ENCODE measurements at places on chromosomes 11 and 22.

- peak; percentile 9 for DNase-seq
Measured at GRCh38 chr11:120058931-120059330, 79.0 kb downstream of the TRIM29 start.

DNA sequence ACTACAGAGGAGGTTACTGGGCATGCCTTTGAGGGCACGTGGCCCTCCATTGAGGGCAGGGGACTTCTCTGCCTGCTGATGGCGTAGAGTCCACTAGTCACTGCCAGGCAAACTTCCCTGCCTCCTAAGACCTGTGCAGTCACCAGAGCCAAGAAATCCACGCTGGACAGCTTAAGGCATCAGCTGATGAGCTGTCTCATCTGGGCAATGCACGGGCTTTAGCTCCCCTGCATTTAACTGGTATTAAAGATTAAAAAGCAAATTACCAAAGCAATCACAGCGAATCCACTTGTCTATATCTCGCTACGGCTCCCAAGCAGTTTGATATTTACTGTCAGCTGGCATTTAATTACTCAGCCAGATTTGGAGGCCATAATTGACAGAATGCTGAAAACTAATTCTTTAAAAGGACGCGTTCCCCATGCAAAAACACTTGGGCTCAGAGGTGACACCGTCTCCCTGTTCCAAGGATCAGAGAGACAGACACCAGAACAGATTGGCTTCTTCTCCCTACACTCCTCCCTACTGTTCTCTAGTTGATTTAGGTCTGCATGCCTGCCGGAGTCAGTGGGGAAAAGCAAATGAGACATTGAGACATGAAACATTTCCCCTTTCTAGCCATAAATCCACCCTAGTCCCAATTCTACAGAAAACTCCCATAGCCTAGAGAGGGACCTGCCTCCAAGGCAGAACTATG, 68.5 kb downstream of the SPATA19 start:
- no peak for DNase-seq

GRCh38 chr22:47161631-47162030, 399.2 kb downstream of the TBC1D22A start:
- no peak for DNase-seq

DNA sequence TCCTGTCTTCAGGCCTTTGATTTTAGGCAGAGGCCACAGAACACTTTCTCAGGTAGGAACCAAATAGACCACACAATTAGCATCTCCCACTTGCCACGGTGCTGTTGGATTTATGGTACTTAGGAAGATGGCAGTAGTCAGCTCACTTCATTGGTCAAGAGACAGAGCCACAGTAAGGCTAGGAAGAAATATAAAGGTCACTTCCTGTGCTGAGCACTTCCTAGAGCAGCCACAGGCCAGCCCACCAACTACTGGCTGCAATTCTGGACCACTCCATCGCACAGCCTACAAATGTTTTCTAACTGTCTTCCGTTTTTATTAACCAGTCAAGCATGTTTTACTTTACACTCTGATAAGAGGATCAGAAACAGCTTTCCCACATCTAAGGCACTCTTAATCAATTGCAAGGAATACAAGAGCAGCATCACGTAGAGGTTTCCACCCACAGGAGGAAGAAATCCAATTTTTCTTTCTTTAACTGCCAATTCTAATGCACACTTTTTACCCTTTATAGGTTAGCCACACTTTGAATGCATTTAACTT, 54.7 kb downstream of the ABTB2 start:
- DNase-seq: no peak

DNA sequence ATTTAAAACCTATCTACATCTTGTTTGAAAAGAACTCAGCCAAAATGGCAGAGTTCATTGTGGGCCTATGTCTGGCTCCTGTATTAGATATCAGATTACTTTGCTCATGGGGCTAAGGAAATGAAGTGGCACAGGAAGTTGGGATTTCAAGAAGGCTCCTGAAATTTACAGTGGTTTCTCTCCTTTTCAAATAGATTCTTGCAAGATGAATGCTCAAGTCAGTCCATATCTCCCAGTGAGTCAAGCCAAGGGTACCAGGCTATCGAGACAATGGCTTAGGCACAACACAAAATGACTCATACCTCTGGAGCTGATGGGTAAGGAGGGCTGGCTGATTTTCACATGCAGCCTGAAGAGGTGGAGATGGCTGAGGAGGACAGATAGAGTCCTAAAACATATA, 24.1 kb upstream of the APOA1 start:
- DNase-seq: no peak

DNA sequence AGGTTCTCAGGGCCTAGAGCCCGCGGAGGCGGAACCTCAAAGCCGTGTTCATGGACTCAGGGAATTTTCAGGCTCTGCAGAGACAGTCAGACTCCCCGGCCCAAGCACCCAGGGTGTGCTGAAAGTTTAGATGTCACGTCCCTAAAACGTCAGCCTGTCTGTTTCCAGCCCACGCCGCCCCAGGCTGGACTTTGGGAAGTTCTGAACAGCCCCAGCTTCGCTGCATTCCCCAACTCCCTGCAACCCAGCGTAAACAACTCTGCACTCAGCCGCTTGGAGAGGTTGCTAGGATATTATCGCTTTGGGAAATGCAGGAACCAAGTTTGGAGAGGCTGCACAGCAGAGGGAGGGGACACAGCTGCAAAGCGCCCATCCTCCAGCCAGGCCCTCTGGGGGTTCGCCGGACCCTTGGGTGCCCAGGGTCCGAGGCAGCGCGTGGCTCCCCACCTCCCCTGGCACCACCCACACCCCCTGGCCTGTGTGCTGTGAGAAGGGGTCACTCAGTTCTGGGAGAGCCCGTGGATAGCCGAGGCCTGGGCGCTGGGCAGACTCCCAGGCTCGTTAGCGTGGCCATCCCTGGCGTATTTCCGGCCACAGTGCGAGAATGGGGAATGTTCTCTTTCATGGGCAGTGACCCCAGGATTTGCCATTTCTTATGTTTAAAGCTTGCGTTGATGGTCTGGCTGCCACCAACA, 120.5 kb upstream of the FGF3 start:
- DNase-seq: no peak

GRCh38 chr11:72179804-72180396, 12.0 kb upstream of the FOLR1 start:
- DNase-seq: no peak

DNA sequence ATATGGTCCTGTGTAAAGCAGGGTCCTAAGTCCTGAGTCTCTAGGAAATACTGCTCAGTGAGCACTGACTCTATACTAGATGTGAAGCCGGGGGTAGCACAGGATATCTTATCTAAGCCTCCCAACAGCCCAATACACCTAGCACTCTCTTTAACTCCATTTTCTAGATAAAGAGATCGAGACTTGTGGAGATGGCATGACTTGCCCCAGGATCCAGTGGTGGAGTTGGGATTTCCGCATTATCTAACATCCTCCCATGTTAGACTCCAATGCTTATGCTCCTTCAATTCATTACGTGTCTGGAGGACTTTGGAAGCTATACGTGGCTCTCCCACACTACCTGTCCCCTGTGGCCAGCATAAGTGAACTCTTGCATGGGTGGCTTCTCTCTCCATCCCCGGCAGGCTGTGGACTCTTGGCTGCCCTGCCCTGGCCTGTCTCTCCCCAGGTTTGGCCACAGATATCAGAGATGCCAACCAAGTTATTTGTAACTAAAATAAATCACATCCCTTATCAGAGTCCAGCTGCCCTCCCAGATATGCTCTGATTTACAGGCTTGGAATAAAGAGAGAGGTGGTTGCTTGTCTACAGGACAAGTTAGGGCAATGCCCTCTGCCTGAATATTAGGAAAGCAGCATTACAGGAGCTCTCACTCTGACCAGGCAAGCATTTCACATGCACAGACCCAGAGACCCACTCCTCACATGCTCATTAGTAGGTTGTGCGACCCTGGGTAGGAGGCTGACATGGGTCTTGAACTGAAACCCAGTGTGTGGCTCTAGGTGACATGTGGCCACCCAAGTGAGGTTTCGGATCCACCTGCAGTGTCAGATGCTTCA, 4.5 kb downstream of the CD44 start:
- DNase-seq: no peak

DNA sequence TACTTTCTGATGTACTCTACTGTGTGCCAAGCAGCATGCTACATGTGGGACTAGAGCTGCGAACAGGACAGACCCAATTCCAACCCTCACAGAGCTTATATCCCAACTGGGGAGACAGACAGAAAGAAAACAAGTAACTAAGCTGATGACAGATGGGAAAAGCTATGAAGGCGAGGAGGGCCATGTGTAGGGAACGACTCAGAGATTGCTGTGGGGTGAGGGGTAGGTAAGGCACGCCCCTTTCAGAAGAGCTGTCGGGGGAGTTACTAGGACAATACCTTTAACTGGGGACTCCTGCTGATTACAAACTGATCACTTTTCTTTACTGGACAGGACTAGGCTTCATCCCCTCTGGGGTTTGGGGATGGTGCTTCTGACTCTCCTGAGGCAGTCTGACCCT, 48.9 kb downstream of the ST3GAL4 start:
- DNase-seq: no peak

GRCh38 chr11:73317803-73318202, 9.7 kb downstream of the ARHGEF17 start:
- DNase-seq: no peak

- no peak for DNase-seq
Measured at GRCh38 chr11:45664376-45665205, 831 bp downstream of the CHST1 start.

DNA sequence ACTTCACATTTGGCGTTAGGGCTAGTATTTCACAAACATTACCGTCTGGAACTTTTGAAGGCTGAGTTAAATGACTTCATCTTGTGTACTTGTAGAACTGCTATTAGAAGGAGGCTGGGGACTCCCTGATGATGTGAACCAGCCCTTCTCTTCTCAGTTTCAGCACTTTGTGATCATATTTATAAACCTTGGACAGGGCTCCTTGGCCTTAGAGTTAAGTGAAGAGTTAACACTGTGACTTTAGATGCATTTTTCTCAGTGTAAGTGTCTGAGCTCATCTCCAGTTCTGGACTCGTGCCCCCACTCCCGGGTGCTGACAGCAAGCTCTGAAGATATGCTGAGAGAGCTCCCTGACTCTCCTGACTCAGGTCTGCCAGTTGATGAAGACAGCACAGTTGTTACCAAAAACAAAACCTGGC, 8.4 kb downstream of the MIAT start:
- no peak for DNase-seq
